T-cell (primary cell): ENCODE measurements at places on chromosomes 5 and 9.
A peak's percentile ranks its signal among the peaks of the same experiment; 100 is the strongest.

GRCh38 chr5:142719836-142720370 lies 34.0 kb upstream of the FGF1 start:
- DNase-seq: no peak

DNA sequence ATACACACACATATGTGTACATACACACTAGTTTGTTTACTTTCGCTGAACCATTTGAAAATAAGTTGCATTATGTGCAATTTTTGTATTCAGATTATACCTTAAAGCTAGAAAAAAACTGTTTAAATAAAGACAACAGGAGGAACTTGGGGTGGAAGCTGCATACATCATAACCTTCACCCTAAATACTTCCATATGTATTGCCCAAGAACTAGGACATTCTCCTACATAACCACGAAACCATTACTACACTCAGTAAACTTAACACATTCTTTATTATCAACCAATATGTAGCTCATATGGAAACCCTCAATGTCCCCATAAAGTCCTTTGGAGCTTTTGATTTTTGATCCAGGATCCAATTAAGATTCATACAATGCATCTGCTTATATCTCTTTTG lies 83.3 kb downstream of the GIN1 start:
- DNase-seq: no peak

- DNase-seq: no peak
These were observed 353.2 kb downstream of the CWC27 start for GRCh38 chr5:65121880-65122436.

- DNase-seq: no peak
These were observed 705.2 kb upstream of the ZNF608 start for GRCh38 chr5:125451622-125452021.

DNA sequence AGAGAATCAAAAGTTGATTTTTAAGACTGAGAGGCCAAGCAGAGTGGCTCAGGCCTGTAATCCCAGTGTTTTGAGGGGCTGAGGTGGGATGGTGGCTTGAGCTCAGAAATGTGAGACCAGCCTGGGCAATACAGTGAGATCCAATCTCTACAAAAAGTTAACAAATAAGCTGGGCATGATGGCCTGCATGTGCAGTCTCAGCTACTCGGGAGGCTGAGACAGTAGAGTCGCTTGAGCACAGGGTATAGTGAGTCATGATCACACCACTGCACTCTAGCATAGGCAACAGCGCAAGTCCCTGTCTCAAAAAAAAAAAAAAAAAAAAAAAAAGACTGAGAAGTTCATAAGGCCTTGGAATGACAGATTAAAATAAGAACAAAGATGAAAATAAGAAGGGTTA lies 177.2 kb downstream of the TMEM232 start:
- no peak for DNase-seq

- DNase-seq: no peak
These were observed 145.8 kb upstream of the TUT7 start for GRCh38 chr9:86500031-86500430.

DNA sequence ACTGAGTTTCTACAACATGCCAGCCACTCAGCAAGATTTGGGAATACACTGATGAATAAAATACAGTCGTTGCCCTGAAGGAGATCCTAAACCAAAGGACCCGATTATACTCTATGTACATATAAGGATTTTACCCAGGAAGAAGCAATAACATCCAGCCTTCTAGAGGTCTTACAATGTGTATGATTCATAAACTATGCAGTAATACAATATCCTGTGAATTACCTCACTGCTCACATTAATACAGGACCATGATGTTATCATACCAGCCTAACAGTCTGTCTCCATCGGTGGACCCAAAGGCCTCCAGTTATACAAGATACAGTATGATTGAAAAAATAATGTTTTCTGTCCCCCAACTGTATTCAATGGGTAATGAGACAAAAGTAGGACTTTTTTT lies 310.5 kb upstream of the TRPM3 start:
- no peak for DNase-seq

GRCh38 chr9:36416890-36417289 lies 16.8 kb upstream of the RNF38 start:
- no peak for DNase-seq

DNA sequence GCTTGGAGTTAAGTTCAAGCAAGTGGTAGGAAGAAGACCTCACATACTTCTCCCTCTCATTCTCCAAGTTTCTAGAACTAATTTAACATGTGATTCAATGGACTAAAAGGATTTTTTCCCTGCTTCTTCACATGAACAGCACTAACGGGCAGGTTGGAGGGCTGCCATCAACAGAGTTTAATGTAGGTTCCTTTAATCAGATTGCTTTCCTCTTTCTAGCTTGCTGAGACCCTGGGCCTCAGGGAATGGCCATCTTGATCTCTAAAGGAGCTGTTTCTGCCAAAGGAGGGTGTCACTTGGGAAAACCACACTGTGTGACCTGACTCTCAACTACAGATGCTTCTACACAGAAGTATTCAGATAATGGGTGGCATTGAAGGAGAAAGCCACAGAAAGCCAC lies 223.3 kb downstream of the PIK3R1 start:
- no peak for DNase-seq

DNA sequence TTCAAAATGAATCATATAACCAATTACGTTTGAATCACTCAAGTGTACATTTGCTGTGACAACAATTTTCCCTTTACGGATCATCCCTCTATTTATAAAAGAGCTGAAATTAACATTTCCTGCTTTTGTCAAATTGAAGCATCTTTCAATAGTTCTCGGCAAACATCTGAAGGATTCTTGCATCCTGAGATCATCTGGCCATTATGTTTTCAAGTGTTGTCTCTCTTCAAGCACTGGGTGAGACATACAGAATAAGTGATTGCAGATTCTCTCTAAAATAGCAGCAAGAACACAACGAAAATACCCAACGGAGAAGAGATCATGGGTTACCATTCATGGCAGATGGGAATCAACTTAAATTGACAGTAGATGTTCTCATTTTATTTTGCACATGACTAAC lies 283.4 kb upstream of the GRAMD2B start:
- DNase-seq: no peak

GRCh38 chr5:172833686-172834414 lies at the start of gene ERGIC1:
ERGIC1 (plus strand) TSS chr5:172834251; CDS start chr5:172834414, 163 bp downstream.
- peak; percentile 52 for DNase-seq

DNA sequence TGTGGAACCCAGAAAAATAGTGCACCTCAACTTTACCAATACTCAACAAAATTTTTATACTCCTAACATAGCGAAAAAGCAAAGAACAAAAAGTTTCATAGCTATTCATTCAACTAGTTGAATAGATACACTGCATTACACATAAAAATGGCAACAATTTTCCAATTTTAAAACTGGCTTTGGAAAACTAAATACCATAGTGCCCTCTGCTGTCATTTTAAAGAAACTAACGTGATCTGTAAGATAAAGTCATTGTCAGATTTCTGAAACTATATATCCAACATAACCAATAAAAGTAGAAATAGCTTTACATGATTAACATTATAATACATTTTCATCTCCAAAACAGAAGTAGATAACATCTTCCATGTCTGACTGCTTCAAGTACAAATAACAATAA lies 31.6 kb downstream of the DTWD2 start:
- no peak for DNase-seq

DNA sequence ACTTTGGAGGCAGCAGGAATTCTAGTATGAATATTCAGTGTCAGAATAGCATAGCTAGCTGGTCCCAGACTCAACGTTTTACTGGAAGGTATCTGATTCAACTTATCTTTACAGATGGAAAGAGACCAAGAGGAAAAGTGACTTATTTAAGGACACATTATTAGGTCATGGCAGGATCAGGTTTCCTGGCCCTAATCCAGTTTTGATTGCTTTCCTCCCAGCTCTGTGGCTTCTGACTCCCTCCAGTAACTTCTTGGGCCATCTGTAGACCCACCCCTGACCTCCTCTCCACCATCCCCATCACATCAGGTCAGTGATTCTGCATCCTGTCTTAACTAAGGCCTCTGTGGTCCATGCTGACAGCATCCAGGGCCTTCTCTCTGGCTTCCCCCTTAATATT lies 38.4 kb downstream of the SH3TC2 start:
- no peak for DNase-seq

DNA sequence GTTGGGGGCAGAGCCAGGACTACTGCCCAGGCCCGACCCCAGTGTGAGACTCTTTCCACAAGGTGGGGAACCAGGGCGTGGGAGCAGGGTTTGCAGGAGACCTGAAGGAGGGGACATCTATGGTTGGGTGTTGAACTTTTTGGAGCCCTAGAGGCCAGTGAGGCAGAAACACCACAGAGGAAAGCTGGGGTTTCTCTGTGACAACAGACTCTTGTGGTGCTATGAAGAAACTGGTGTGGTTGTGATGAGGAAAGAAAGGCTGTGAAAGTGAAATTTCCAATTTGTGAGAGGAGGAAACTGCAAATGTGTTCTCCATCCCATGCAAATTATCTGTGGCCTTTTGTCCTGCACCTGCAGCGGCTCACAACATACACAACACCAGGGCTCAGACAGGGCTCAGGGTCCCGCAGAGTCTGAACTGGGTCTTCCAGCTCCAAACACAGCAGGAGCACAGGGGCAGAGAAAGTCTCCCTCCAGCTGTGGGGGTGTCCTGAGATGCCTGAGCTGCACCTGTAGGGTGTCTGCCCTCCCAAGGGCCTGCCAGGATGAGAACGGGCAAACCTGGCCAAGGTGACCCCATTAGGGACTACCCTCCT lies 51.4 kb upstream of the GRHPR start:
- no peak for DNase-seq

DNA sequence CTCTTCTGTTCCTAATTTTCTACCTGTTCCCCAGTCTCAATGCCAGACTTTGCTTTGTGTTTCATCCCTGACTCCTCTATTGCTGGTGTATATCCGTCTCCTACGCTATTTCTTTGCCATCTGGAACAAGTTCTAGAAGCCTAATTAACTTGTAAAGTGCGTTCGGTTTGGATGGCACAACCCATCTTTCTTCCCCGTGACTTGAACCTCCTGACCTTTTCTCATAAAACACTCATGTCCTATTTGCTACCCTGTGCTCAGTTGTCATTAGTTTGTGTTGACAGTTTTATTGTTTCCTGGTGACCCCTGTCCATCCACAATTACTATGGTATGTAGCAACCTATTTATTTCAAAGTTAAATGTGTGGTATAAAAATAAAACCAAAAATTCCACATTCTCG lies 323.5 kb downstream of the TLE4 start:
- DNase-seq: no peak

- no peak for DNase-seq
These were observed 23.9 kb downstream of the LECT2 start for GRCh38 chr5:135930949-135931295.

- DNase-seq: no peak
These were observed 422.5 kb downstream of the CDH18 start for GRCh38 chr5:19565466-19565865.

DNA sequence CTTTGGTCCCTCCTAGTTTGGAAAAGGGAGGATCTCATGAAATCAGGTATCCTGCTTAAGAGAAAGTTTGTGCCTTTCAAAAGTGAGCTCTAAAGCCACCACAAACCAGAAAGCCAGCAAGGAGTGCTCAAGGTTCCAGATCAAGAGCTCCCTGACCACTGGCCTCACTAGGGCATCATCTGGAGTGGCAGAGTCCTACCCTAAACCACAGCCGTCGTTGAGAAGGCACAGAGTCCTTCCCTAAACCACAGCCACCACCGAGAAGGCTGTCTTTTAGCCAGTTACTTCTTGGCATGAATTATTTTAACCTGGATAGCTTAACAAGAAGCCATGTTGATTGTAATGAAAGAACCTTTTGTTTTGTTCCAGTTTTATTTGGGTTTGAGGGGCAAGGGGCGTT lies 102.9 kb downstream of the FRMD3 start:
- no peak for DNase-seq

DNA sequence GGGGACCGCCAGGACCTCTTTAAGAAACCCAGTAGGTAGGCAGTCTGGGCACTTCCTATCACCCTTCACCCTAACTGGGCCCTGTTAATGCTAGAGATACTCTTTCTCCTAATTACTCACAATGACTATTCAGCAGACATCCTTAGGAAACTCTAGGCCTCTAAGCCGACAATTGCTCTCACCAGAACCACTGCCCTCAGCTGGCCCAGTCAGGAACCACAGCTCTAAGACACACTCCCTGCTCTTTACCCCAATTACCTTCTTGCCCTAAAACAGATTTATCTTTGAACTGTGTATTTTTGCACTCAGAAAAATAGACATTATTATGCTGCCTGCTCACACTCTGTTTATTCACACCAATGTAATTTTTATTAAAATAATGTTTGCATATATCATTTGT lies 432.6 kb upstream of the SLC30A5 start:
- no peak for DNase-seq

- no peak for DNase-seq
These were observed 156.5 kb downstream of the PAPPA start for GRCh38 chr9:116309900-116310611.

GRCh38 chr5:123092696-123093095 lies 3.7 kb downstream of the PRDM6 start:
- DNase-seq: no peak

DNA sequence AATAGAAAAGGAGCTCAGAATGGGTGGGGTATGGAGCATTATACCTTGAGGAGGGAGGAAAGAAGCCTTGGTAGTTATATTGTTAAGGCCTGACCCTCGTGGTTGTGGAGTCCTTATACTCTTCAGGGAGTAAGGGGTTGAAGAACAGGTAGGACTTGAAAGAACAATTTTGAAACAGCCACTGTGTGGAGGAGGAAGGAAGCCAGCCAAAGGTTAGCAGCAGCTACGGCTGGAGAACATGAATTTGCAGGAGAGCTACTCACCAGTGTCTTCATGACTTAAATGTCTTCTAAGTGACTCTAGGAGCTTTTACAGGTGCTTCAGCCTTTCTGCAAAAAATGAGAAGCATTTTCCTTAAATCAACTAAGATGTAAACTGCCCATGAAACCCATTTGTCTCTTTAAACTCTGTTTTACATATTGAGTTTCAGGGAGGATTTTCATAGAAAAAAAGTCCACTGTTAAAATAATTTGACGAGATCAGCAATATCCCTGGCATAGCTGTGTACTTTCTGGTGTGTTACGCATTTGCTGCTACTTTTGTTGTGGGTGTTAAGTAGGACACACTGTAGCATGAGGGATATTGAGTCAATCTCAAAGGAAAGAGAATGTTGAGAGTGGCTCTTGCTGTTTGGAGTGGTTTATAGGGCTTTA lies 110.6 kb upstream of the ELL2 start:
- DNase-seq: no peak

DNA sequence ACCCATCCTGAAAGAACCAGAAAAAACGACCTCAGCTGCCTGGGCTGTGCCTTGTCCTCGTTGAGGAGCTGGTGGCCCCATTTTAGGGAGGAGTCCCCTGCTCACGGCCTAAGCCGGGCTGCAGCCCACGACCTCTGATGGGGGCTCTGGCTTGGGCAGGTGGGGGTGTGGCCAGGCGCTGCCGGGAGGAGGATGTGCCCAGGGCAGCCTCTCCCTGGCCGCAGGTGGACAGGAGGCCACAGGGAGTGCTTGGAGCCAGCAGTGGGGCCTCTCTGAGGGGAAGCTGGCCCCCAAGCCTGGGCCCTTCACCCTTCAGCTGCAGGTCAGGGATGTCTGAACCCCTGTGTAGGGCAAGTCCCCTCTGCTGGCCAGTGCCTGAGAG lies 2.5 kb downstream of the DIPK1B start:
- no peak for DNase-seq

DNA sequence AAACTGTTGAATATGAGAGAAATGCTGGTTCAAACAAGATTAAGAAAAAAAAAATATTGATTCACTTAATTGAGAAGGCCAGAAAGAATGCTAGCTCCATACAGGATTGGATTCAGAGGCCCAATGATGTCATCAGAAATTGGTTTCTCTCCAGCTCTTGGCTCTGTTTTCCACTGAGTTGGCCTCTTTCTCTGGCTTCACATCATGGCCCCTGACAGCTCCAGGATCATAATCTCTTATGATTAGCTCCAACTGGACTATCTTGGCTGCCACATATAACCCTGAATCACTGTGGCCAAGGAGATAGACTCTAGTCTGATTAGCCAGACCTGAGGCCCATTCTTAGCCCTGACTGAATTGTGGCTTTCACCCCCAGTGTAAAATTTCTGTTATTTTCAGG lies 244.7 kb upstream of the GRAMD2B start:
- DNase-seq: no peak
